DMS 273 treated with DMSO at 0.1 percent for 48 hours (cell line): ENCODE measurements at places on chromosomes 1 and 21.

DNA sequence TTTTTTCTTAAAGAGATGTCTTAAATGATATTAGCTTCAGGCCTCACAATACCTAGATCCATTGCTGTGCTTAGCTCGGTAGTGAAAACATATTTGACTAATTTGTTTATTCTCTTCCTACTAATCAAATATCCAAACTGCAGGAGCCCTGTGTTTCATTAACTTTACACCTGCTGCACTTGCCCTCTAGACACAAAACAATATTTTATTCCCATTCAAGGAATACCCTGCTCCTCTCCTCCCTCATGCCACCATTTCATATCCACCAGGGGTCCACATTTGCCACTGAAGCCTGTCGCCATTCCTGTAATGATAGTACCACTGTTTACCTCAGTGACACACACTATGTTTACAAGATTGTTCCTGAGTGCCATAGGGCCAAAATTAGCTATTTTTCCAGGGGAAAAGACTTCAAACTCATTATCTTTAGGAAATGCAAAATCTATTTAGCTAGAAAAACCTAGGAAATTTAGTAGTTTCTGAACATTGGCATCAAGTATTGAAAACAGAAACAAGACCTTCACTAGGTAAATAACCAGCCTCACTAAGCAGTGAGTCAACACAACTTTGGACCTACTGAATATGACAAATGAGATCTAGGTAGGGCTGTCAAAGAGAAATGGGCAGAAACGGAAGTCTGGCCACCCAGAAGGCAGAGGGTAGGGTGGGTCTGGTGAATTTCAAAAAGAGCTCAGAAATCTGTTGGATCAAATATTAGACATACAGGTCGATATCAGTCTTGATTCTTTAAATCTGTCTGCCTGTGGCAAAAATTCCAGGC, 134.6 kb upstream of the KCNK1 start:
- no peak for DNase-seq

GRCh38 chr1:205432116-205432515, 10.3 kb upstream of the LEMD1 start:
- DNase-seq: no peak

DNA sequence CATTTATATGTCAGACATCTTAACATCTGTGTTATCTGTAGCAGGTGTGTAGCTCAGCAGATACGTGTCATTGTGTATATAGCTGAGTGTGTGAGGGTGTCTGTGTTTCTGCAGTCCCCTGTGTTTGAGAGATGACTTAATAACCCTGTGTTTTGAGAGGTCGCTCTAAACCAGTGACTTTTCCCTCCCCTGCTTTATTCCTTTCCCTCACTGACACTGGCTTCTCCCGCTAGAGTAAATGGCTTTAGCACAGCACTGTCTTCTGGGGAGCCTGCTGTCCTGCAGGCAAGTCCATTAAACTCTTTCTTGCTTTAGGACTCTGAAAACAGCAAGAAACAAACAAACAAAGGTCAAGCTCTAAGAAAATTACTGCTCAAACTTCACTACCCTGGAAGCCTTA, 53.0 kb downstream of the VANGL1 start:
- DNase-seq: no peak

DNA sequence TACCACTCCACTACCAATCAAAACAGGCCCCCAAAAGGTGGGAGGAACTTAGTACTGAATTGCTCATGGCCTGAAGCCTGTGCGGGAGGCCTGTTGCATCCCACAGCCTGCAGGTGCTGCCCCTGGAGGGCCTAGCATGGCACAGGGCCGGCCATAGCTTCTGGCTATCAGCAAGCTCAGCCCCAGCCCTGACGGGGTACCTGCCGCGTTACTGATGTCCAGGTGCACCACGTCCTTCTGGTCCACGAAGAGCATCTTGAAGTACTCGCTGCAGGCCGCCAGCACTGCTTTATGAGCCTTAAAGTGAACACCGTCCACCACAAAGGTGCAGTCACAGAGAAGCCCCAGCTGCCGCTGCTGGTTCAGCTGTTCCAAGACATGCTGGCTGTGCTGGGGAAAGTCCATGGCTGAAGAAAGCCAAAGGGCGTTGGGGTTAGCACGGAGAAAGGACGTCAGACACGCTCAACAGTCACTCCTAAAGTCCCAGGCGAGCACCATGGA, 27.8 kb downstream of the ZBTB17 start:
- DNase-seq: no peak

DNA sequence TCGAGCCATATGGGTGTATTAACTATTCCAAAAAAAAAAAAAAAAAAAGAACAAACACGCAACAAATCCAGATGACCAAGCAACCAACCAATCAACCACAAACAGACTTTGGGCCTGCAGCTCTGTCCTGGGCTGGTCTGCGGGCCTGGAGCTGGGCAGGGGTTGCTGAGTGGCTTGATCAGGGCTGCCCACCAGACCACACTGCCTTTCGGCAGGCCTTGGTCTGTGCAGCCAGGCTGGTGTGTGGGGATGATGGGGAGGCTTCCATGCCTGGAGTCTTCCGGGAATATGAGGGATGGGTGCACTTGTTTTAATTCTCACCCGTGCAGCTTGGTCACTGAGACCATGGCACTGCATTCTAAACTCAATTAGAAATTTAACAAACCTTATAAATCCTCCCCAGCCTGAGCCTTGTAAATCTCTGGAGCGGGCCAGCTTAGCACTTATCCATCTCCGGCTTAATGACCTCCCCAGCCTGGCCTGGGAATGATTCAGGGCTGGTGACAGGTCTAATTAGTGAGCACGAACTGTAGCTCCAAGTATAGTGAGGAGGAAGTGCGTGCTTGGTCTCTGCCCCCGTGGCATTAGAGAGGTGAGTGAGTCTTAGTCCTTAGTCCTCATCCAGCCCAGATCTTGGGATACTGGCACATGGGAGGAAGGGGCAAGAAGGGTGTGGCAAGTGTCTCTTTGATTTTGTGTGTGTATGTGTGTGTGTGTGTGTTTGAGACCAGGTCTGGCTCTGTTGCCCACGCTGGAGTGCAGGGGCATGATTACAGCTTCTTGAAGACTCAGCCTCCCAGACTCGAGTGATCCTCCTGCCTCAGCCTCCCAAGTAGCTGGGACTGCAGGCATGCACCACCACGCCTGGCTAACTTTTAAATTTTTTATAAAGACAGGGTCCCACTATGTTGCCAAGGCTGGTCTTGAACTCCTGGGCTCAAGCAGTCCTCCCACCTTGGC, 74.6 kb upstream of the CSF3R start:
- no peak for DNase-seq

- DNase-seq: peak; percentile 13
Observed at GRCh38 chr21:41167348-41168342, at the start of gene BACE2. BACE2 (plus strand) TSS chr21:41168160; CDS start chr21:41168264, 104 bp downstream.

DNA sequence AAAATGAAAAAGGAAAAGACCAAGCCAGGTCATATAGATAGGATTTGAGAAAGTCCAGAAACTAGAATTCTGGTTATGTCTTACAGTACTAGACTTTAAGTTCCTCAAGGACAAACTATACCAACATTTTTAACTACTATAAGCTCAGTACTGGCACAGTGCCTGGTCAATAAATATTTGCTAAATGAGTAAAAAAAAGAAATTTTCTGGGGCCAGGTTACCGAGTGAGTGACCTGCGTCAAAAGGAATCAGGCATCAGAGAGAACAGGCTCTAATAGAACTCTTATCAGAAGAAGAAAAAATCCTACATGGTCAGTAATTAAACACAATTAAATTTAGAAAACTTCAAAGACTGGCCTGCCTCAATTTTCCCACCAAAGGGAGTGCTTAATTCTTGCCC, 23.8 kb upstream of the YRDC start:
- DNase-seq: no peak

- no peak for DNase-seq
Observed at GRCh38 chr1:10673109-10673711, 123.2 kb downstream of the CASZ1 start.

GRCh38 chr1:47635111-47635510, 197.3 kb downstream of the FOXD2 start:
- no peak for DNase-seq

DNA sequence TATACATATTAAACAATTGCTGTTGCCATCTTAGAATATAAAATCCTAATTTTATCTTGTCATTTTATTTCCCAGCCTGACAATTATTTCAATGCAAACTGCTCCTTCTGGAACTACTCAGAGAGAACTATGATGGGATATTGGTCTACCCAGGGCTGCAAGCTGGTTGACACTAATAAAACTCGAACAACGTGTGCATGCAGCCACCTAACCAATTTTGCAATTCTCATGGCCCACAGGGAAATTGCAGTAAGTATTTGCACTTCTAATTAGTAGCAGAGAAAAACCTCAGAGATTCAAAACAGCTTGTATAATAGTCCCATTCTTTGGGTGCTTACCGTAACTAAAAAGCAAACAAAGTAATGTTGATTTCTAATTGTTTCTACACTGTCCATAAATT, 167.2 kb downstream of the ADGRL2 start:
- no peak for DNase-seq

- DNase-seq: no peak
Observed at GRCh38 chr1:2541619-2542245, 11.7 kb upstream of the HES5 start.
